Amniotic stem cell (primary cell): ENCODE measurements at places on chromosomes 6 and 20.

DNA sequence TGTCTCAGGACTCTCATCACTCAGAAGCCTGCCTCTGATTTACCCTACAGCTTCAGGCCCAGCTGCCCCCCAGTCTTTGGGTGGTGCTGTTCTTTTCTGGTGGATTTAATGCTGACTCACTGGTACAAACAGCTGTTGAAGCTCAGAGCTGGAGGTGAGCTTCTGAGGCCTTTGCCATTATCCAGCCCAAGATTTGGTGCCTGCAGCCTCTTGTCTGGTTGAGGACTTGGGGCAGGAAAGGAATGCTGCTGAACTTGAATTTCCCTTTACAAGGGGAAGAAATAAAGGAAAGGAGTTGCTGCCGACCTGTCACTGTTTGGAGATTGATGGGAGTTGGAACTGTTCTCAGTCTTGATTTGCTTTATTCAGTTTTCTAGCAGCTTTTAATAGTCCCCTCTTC is 19.8 kb downstream of the ABCF1 start:
- DNase-seq: no peak

DNA sequence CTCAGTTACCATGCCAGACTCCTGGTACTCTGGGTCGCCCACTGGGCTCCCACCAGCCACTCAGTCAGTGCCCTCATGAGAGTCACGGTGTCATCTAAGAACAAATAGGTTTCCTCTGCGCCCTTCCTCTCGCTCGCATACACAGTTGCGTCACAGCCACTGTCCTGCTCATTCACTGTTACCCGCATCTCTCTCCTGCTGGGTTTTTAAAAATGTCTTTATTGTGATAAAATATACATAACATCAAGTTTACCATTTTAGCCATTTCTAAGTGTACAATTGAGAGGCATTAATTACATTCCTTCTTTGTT is 4.0 kb downstream of the TEAD3 start:
- DNase-seq: no peak

DNA sequence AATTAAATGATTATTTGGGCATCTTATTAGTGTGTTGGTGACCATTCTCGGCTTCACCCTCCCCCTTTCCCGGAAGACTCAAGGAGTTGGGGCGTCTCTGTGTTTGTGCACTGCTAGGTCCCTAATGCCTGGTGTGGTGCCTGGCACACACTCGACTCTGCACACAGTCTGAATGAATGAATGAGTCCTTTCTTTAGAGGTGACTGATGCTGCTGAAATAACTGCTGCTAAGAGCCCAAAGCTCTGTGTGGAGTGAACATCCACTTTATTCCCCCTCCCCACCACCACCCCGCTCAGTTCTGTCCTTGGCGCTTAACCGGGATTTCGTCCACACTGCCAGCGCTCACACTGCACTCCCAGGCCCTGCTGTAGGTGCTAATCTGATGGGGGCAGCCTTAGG is 1.2 kb upstream of the PHACTR3 start:
- DNase-seq: no peak

- DNase-seq: no peak
These were observed 164.9 kb downstream of the THBS2 start for GRCh38 chr6:169088762-169089161.

DNA sequence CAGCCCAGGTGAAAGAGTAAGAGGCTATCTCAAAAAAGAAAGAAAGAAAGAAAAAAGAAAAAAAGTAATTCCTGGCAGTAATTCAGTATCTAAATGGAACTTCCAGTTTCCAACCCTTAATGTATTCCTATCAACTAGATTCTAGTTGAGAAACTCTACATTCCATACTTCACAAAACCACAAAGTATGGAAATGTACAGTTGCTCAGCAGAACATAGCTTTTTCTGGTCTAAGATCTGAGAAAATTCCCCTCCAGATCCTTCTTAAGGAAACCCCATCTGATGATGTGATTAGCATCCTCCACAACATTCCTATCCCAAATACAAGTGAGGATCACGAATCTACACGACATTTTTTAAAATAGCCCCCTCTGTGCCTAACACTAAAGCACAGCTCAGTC is 3.6 kb downstream of the ARMH2 start:
- no peak for DNase-seq

- DNase-seq: no peak
These were observed 542.4 kb upstream of the BTBD3 start for GRCh38 chr20:11375335-11375734.

- DNase-seq: no peak
These were observed 293.8 kb downstream of the FRK start for GRCh38 chr6:115766745-115767462.

DNA sequence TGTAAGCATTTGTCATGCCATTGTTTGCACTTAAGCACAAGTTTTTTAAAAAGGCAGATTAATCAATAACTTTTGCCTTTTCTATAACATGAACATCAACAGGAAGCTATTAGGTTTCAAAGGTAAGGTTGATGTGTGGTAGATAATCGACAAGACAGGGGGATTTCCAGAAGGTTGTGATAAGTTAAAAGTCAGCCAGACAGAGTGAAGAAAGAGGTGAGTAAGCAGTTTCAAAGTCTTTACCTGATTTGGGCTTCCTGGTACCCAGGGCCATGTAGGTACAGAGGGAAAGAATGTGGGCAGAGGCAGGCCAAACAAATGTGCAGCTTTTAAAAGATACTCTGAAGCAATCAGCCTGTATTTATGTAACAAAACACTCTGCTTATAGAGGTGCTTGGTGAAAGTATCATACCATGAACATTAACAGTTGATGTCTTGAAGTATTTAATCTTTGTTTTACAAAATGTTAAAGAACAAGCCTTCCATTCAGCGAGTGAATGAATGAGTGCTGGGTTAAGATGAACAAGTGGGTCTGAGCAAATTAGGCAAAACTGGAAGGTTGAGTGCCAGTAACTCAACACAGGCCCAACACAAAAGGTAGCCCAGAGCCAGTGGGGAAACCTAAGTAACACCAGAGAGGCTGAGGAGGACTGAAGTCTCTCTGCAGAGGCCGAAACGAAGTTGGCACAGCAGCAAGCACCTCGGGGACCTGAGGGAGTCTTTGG is 60.2 kb downstream of the LRRC1 start:
- no peak for DNase-seq

DNA sequence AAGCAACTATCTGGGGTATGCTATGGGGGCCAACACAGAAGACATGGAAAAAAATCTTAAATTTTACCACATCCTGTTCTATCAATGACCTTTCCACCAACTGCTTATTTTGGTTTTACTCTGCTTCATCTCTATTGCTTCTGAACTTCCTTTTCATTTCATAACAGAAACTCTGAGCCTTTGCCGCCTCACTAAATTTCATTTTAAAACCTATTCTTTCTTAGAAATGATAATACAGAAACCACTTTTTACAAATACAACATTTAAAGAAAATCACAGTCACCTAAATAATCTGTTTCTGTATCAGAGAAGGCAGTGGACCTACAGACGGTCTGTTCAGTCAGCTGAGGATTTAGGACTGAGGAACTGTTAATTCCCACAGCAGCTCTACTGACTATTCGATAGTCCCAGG is 117.5 kb downstream of the KCNQ5 start:
- DNase-seq: no peak

- no peak for DNase-seq
These were observed 512.7 kb upstream of the JAG1 start for GRCh38 chr20:11186301-11187008.

- peak; percentile 95 for DNase-seq
These were observed 54.0 kb upstream of the IPCEF1 start for GRCh38 chr6:154410619-154411072.

GRCh38 chr20:1341561-1342265 is 12.8 kb upstream of the SDCBP2 start:
- DNase-seq: no peak

GRCh38 chr6:23173234-23173633 is 603.9 kb downstream of the HDGFL1 start:
- DNase-seq: no peak

- no peak for DNase-seq
These were observed 239.5 kb downstream of the TFAP2A start for GRCh38 chr6:10175362-10175761.

GRCh38 chr20:2342243-2342642 is 38.5 kb upstream of the TGM6 start:
- DNase-seq: no peak

DNA sequence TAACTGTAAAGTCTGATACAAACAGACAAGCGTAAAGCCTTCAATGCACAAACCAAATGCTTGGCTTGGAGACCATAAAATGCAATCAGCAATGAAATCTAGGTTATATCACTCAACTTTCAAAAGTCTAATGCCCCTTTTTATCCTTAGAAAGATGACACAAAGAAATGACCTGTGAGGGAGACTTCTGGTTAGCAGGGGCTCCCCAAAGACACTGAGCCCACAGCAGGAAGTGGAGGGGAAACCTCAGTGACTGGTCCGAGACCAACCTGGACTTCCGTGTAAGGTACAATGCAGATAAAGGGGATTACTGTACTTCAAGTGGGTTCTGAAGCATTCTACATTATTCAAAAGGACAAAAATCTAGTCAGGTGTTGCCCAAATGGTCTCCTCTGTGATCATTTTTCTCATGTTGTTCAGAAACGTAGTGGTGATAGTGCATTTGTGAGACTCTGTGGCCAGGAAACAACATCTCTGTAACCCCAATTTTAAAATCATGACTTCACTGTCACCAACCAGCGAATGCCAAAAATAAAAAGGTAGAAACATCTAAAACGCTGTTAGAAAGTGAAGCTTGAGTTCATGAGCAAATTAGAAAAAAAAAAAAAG is 88.2 kb downstream of the HIVEP2 start:
- DNase-seq: no peak

DNA sequence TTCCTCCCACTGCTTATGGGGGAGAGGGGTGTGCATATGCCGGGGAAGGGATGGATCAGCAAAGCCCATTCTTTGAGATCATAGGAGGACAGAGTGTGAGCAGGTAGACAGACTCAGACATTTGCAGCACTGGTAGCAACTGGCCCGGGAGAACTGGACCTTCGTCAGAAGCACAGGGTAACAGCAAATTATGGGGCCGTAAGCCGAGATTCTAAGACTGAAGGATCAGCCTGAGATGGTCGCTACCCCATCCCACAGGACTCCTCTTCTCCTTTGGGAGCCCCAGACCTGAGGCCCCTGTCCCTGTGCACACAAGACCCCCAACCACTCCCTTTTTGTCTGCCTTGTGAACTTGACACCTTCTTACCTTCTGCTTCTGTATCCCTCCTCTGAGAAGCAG is 106.5 kb downstream of the TOX2 start:
- DNase-seq: no peak

- no peak for DNase-seq
These were observed 99.9 kb upstream of the RIN2 start for GRCh38 chr20:19658137-19658536.

DNA sequence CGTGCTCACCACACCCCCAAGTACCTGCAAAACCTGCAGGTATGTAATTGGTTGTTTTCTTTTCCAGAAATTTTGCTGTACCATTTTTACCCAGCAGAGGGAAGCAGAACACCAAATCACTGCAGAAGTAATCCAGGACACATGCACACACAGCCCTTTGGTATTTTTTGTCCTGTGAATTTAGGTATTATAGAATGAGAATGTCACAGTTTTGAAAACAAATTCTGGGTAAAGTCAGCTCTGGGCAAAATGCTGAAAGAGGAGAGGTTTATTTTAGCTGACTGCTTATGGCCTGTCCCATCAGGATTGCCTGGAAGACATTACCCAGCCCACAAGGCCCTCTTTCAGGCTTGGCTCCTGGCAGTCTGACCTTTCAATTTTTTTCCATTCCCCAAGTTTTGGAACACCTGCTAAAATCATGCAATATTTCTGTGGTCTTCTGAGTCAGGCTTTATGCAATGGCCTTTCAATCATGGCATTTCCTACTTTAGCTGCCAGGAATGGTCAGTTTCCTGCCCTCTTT is 3.5 kb upstream of the EFHC1 start:
- no peak for DNase-seq

DNA sequence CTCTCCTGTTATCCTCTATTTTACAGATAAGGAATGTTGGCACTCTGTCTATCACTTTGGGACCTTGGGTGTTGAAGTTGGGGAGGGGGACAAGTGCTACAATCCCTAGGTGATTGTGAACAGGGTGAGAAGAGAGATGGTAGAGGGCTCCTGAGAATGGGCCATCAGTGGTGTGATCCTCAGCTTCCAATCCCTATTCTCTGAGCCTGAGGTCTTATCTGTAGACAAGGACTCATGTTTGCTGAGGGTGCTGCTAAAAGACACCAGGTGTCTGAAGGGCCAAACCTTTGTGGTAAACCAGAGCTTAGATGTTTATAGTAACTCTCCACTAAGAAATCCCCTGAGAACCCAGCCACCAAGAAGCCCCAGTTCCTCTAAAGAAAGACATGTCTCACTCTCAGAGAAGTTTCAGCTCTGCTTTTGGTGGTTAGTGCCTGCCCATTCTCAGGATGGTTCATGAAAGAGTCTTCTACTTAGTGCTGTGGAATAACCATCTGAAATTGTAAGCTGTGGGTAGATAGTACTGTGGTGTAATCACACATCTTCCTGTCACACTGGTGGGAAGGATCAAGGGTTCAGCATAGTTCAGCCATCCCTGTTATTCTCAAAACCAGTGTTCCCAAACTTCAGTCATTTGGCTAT is 58.2 kb upstream of the IL20RA start:
- no peak for DNase-seq

DNA sequence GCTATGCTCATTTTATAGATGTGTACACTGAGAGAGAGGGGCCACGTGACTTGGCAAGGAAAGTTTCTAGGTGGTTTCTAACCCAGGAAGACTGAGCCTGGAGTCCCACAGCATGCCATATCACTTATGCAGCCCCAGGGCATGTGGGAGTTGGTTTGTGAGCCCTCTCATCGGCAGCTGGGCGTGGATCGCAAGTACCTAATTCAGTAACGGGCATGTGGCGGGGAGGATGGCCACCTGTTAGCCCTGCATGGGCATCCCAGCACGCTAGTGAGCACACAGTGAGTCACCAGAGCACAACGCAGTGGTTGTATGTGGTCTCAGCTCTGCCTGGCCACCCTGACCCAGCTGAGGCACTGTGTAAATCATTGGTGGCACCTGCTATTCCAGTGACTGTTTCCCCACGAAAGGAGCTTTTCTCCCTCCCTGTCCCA is 88.3 kb downstream of the NINL start:
- DNase-seq: no peak

- peak; percentile 35 for DNase-seq
These were observed at the start of gene SYNGAP1 for GRCh38 chr6:33419580-33420490. Gene SYNGAP1, plus strand, starts transcription at chr6:33420065. Its CDS starts 200 bp downstream, at chr6:33420265.

DNA sequence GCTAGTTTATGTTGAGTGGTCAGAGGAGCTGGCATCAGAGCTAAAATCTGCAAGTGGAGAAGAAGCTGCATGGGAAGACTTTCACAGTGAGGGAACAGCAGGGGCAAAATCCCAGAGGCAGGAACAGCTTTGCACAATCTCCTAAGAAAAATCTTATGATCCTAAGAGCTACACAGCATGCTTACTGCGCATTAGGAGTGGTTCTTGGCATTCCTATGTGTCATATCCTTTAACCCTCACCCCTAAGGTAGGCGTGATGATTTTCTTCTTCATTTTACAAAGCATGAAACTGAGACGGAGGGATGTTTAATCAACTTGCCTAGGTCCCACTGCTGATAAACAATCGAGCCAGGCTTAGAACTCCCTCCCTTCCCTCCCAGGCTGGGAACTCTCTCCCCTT is 313.6 kb upstream of the SULF2 start:
- DNase-seq: no peak

GRCh38 chr6:166395351-166395750 is 12.6 kb upstream of the MPC1 start:
- DNase-seq: no peak

- DNase-seq: no peak
These were observed 111.5 kb upstream of the RPS6KA2 start for GRCh38 chr6:166738386-166739116.

- no peak for DNase-seq
These were observed 104.8 kb downstream of the HACE1 start for GRCh38 chr6:104754788-104755409.
